ENCODE measurements at places on chromosomes 16 and 17.

- DNase-seq, result peak; percentile 56
These were observed 15.3 kb downstream of the RSL1D1 start for GRCh38 chr16:11835891-11836649.

GRCh38 chr17:80779961-80780380, 211.7 kb upstream of the CHMP6 start:
- DNase-seq, result peak; percentile 62

DNA sequence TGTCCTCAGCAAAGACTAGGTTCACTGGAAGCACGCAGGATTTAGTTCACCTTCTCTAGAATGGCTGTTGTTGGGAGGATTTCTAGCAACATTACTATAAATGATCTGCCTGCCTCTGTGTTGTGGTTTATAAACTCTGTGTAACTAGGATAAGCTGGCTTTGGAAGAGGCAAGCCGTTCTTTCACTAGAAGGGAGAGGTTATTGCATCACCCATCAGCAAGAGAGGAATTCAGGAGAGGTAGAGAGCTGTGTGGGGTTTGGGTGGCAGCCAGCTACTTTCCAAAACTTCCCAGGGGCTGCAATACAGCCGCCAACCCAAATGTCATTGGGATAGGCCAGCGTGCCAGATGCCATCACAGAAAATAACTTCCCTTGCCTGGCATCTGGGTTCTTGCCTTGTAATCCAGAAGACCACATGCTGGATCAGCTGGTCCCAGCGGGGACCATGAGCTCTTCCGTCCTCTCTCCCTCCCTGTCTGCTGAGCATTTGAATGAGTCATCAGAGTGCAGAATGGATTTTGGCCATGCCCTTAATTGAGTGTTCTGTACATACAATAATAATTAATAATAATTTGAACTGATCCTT, 95.7 kb upstream of the RBFOX1 start:
- no peak for DNase-seq

- DNase-seq, result no peak
These were observed 5.7 kb downstream of the SNX11 start for GRCh38 chr17:48113201-48113676.

DNA sequence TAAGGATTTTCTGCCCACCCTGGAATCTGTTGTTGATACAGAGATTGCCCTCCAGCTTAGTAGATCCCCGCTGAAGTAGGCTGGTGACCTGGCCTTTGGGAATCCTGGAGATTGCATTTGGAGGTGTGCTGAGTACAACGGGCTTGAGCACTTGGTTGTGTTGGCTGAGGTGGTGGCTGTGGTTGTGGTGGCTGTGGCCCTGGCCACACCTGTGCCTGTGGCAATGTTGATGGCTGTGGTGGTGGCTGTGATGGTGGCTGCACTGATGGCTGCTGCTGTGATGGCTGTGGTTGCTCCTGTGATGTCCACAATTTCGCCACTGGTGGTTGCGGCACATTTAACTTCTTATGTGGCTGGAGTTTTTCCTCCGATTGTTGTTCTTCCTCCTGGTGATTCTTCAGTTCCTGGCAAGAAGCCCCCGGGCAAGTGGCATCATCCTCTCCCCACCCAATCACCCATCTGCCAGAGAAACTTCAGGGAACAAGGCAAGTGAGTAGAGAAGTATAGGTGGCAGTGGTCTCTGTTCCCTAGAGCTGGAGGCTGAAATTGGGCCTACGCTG, 4.2 kb downstream of the CCDC200 start:
- no peak for DNase-seq

- DNase-seq, result no peak
These were observed 467 bp upstream of the GDE1 start for GRCh38 chr16:19522397-19522732.

DNA sequence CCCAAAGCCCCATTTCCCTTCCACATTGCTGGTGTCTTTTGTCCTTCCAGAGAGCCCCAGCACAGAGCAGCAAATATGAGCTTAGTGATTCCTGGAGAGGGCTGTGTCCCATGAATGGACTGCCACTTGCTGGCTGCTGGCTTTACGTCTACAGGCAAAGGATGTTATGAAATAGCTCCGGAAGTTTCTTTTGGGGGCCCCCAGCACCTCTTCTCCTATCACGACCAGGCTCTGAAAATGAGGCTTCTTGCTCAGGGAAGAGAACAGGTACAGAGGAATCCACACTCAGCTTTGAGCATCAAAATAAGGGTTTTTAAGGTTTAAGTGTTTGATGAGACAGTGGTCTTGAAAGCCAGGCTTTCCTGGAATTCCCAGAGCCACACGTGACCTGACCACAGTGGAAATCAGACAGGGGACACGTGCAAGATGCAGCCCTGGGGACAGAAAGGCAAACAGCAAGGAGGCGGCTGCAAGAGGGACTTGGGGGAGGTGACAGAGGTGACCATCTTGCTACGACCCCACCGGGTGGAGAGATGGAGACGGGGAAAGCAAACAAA, 58.1 kb downstream of the ZDHHC7 start:
- no peak for DNase-seq

DNA sequence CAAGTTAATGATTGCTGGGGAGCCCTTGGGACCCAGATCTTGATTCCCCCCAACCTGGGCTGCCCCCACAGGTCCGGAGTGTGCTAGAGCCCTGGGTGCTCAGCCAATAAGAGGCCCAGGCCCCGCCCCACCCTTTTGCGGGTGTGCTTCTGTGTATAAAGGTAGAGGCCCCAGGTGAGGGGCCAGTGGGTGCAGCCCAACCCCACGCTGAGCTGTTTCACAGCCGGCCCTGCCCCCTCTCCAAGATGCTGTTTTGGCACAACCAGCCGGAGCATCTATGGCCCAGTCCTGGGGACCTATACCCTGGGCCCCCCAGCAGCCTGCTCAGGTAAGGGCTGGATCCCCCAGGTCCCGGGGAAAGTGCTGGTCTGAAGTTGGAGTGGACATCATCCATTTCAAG, 11.8 kb upstream of the STAC2 start:
- no peak for DNase-seq

DNA sequence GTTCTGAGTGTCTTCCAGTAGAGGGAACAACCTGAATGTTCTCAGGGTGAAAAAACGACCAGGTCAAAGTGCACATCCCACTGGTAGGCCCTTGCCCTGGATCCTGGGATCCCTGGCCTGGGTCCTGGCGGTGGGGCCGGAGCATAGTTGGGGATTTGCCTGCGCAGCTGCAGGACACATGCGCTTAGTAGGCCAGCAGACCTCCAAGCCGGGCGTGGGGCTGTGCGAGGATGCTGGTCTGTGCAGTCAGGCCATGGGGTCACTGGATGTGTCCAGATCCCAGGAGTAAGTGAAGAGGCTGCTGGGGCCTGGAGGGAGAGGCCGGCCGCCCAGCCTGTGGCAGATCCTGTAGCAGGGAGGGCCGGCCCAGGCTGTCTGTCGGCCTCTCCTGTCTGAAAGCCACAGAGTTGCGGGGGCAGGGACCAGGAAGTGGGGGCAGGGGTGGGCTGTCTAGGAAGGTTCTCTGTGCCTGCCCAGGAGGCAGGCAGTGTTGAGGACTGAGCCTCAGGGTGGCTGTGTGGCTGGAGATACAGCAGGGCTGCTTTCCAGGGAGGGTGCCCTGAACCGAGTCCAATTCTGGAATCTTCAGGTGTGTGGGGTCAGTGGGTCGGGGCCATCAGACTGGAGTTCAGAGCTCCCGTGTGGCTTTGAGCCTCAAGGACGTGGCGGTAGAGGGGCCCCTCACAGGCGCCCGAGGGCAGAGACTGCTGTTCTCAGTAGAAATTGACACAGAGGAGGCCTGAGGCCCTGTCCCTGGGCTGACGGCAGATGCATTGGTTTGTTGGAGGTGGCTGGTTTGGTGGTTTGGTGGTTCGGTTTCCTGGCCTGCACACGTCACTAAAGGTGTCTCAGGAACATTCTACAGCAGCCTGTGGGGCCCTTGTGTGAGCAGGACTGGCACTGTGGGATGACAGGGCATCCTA, 17.2 kb upstream of the NUDT16L1 start:
- no peak for DNase-seq

- no peak for DNase-seq
These were observed 17.7 kb downstream of the ADCY9 start for GRCh38 chr16:4098501-4098900.

DNA sequence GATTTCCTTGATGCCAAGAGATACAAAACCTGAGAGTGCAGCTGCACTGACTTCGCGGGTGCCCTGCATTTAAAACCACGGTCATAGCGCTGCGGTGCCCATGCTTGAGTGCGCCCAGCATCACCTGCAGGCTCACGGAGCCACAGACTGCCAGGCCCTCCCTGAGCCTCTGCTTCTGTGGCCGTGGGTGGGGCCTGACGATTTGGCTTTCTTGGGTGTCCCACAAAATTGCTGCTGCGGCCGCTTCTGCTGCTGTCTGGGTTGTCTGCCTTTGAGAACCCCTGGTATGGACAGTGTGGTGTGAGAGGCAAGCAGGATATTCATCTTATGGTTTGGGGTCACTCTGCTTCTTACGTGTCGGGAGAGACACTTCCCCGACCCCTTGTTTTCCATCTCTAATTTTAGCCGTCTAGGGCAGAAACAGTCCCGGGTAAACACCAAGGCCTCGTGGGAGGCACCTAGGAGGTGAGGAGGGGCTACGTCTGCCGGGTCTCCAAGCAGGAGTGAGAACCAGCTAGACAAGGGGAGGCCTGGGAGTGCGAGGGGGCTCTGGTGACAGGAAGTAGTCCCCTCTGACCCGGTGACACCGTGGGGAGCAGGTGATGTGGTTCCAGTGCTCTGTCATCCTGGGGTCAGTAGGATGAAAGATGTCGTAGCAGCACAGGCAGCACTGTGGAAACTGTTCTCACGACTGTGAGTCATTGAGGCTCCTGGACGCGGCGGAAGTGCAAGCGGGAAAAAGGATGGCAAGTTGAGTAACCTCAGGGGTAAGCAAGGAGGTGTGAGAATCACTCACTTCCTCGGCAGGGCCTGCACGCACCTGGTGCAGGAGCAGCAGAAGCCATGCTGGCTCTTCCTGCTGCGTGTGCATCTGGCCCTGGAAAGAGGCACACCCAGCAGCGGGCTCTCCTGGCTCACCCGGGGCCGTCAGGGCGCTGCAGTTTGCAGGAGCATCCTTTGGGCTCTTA, 176.3 kb downstream of the RPTOR start:
- DNase-seq, result peak; percentile 66

DNA sequence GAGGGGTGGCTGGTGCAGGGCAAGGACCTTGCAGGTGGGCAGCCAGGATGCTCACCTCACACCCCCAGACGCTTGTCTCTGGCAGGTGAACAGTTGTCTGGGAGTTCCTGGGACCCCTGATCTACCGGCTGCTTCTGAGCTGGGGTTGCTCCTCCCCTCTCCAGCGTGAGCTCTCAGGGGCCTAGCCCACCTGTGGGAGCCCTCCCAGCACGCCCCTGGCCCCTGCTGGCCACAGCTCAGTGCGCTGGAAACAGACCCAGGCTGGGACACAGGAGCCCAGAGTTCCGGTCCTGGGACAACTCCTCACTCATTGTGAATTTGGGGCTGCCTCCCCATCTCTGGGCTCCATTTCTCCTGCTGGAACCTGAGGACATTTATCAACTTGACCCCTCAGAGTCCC, 30.3 kb downstream of the ARHGAP23 start:
- no peak for DNase-seq

GRCh38 chr17:21376081-21376758, at the start of gene KCNJ12:
TSS of gene KCNJ12 (plus strand) at chr17:21376357. CDS start at chr17:21415343, 38,986 bp downstream.
- DNase-seq, result no peak

DNA sequence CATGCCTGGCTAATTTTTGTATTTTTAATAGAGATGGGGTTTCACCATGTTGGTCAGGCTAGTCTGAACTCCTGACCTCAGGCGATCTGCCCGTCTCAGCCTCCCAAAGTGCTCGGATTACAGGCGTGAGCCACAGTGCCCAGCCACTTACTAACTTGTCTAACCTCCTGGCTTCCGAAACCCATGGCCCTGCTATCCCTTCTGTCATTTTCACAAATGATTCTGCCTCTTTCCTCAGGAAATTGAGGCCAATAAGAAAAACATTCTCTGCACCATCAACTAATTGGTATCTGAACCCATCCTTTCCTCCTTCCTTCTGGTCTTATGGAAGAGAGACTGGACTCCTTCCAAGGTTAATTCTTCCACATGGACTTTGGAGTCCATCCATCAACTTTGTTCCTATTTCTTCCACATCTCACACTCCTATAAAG, 27.9 kb upstream of the TNRC6A start:
- DNase-seq, result no peak

DNA sequence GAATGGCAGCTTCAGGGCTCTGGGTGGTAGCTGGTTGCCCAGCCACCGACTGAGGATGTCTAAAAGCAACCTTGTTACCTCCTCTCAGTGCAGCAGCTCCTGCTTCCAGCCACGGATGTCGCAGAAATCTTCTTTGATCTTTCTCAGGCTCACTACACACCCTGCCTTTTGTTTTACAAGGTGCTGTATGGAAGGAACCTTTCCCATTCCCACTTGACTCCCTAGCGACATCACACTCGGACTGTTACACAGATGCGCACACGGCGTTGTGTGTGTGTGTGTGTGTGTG, 135.8 kb upstream of the CPHXL start:
- DNase-seq, result no peak

DNA sequence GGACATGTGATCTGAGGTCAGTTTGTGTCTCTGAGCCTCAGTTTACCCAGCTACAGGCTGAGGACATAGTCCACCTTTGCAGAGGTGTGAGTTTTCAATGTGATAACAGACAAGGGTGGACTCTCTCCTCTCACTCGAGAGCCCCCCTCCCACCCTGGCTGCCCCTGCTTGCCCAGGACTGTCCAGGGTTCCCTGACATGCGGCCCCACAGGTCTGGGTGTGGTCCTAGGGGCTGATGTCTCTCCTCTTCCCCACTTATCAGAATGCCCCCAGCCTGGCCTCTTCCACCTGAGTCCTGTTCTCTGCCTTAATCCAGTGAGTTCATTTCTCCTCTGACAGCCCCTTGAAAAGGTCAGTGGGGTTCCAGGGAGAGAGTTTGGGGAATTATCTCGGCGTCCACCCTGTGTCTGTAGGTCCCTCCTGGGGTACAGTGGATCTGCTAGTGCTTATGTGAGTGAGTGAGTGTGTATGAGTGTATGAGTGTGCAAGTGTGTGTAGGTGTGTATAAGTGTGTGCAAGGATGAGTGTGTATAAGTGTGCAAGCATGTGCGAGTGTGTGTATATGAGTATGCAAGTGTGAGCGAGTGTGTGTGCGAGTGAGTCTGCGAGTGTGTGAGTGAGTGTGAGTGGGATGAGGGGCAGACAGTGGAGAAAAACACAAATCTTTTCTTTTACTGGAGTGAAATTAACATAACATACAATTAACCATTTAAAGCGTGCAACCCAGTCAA, 175.0 kb downstream of the IRF8 start:
- no peak for DNase-seq

- peak; percentile 22 for DNase-seq
These were observed 1.6 kb downstream of the RIPOR1 start for GRCh38 chr16:67530013-67530939.

- DNase-seq, result no peak
These were observed 24.8 kb downstream of the CYB5D2 start for GRCh38 chr17:4167786-4168185.
